ENCODE measurements at places on chromosomes 7 and 10.

- no peak for DNase-seq
Measured at GRCh38 chr7:47967123-47967522, 12.3 kb downstream of the HUS1 start.

DNA sequence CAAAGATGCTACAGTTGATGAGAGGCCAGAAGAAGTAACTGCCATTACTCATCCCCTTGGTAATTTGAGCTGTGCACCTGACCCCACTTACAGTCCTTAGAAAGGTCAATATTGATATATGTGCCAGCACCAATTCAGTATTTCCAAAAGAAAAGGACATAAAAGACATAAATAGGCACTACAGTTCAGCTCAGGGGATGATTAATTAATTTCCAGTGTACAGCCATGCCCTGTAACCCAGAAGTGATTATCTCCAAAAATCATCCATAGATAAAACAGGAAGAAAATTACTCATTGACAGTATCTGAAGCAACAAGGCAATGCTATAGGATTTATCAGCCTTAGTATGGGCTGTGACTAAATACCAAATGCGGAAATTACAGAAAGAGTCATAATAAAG is 82.4 kb downstream of the PHYHIPL start:
- DNase-seq, result no peak

- no peak for DNase-seq
Measured at GRCh38 chr7:45241339-45242109, 83.9 kb downstream of the RAMP3 start.

DNA sequence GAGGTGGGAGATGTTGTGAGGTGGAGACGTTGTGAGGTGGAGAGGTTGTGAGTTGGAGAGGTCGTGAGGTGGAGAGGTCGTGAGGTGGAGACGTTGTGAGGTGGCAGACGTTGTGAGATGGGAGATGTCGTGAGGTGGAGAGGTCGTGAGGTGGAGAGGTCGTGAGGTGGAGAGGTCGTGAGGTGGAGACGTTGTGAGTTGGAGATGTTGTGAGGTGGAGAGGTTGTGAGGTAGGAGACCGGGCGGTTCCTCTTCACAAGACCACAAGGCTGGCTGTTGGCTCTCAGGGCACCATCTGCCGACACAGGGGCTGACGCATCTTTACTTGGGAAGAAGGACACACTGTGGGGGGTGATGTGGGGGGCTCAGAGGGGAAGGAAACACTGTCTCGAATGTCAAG is 34.7 kb upstream of the SHH start:
- no peak for DNase-seq

DNA sequence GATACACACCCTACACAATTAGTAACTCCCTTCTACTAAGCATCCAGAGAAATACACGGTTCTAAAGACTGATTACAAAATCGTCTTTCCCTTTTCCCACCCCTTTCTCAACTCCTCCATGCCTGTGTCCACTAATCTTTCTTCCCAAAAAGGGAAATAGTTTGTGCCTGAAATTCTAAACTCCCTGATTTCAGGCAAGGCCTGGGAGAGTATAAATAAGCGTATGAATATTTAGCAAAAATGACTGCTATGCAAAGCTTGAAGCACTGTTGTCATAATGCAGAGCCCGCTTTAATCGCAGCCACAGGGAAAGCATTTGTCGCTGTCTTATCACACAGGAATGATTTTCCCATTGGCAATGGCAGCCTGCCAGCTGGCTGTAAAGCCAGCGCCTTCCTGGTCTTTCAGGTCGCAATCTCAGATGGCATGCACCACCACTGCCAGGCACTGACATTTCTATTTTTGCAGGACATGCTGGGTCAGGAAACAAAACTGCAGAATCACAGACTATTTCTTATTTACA is 142.9 kb upstream of the PCGF5 start:
- no peak for DNase-seq

- no peak for DNase-seq
Measured at GRCh38 chr7:26789481-26790184, 74.8 kb downstream of the SKAP2 start.

- DNase-seq, result no peak
Measured at GRCh38 chr7:7103343-7104313, 78.7 kb upstream of the C1GALT1 start.

GRCh38 chr10:133124357-133125211 is 35.4 kb upstream of the KNDC1 start:
- peak; percentile 56 for DNase-seq
